ENCODE measurements at places on chromosomes 12 and 14.
A peak's percentile ranks its signal among the peaks of the same experiment; 100 is the strongest.

DNA sequence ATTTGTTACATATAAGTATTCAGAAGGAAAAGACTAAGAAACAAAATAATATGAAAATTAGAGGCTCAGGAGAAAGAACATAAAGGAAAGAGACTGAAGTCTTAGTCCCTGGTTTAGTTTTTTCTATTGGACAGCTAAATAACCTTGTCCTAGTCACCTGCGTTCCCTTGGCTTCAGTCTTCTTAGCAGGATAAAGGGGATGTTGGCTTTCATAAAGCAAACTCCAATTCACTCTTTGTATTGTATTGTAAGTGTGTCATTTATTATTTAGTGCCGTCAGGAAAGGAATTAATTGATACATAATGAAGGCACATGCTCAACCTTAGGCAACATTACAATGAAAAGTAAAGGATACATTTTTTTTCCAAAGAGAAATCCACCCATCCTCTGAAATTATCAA is 190.3 kb upstream of the PPFIA2 start:
- no peak for DNase-seq

- DNase-seq: no peak
Measured at GRCh38 chr12:57165741-57166140, 18.3 kb upstream of the LRP1-AS start.

- no peak for DNase-seq
Measured at GRCh38 chr14:80446356-80446755, 235.1 kb upstream of the DIO2 start.

- peak; percentile 44 for DNase-seq
Measured at GRCh38 chr12:71393625-71394024, 46.0 kb upstream of the LGR5 start.

- no peak for DNase-seq
Measured at GRCh38 chr14:89477391-89477790, 60.4 kb upstream of the FOXN3 start.

DNA sequence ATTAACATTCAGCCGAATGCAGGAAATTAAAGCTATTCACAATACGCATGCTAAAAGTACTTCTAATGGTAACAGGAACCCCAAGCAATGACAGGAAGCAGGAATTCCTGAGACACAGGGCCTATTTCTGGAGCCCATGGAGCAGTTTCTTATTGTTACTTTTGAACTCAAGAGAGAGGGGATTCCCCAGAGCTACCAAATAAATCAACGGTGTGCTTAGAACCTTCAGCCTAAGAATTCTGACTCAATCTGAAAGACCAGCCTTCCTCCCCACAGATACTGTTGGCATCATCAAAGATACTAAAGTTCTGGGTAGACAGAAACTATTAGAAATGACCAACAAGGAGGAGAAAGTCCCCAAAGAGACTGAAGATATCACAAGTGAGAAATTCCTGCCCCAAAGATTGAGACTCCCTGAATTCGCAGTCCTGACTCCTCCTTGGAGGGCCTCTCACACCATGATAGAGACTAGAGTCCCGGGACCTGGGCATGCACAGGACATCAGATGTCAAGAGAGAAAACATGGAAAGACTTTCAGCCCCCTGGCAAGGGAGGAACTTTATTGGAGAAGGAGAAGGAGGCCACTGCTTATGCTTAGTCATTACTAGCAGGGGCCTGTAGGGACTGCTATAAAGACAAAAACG is 32.7 kb downstream of the RTRAF start:
- DNase-seq: no peak
